ENCODE measurements at places on chromosomes 12 and 14. TPM values are rescaled to one million over a fixed set of nuclear protein-coding genes. Genes with fewer than 3 reads are reported as not detected.

RNF10 gene
- total RNA-seq: 110 TPM

OVCH1 gene
- not detected for total RNA-seq

KIF21A gene
- 3.8 TPM for total RNA-seq

PCK2 gene
- total RNA-seq: 24.3 TPM

TDRD9 gene
- total RNA-seq: 1.00 TPM

GYS2 gene
- not detected for total RNA-seq

SERPINA5 gene
- 0.15 TPM for total RNA-seq

PMEL gene
- not detected for total RNA-seq

RD3L gene
- total RNA-seq: not detected

DCN gene
- total RNA-seq: 0.44 TPM

GRIP1 gene
- total RNA-seq: not detected

NKX2-8 gene
- not detected for total RNA-seq

TAS2R46 gene
- total RNA-seq: 0.73 TPM

TMTC2 gene
- total RNA-seq: 6.9 TPM

P2RX2 gene
- total RNA-seq: not detected

TMEM260 gene
- total RNA-seq: 11.8 TPM

CLEC4A gene
- not detected for total RNA-seq

GLIPR1L1 gene
- not detected for total RNA-seq

C12orf60 gene
- 1.1 TPM for total RNA-seq

C12orf50 gene
- total RNA-seq: not detected

CELA1 gene
- not detected for total RNA-seq

IRAK3 gene
- total RNA-seq: 5.1 TPM

ENO2 gene
- 6.2 TPM for total RNA-seq

KRT3 gene
- total RNA-seq: not detected

BORCS5 gene
- total RNA-seq: 5.2 TPM

BIN2 gene
- not detected for total RNA-seq

CCDC197 gene
- total RNA-seq: not detected

SYNDIG1L gene
- total RNA-seq: not detected

SPRING1 gene
- total RNA-seq: 34.2 TPM

B4GALNT3 gene
- 0.13 TPM for total RNA-seq

GUCY2C gene
- total RNA-seq: not detected

CAMKK2 gene
- total RNA-seq: 46.2 TPM

METTL3 gene
- 53.6 TPM for total RNA-seq

KERA gene
- not detected for total RNA-seq

EGLN3 gene
- 0.30 TPM for total RNA-seq

PDE3A gene
- 1.1 TPM for total RNA-seq

COQ6 gene
- 13.9 TPM for total RNA-seq

TC2N gene
- 1.0 TPM for total RNA-seq

BATF gene
- 1.3 TPM for total RNA-seq

CYP27B1 gene
- 0.53 TPM for total RNA-seq

CCDC60 gene
- total RNA-seq: not detected

AQP6 gene
- not detected for total RNA-seq

DMAC2L gene
- total RNA-seq: 8.9 TPM

KRT7 gene
- 351 TPM for total RNA-seq

CHGA gene
- not detected for total RNA-seq

NEUROD4 gene
- total RNA-seq: not detected

SPTB gene
- not detected for total RNA-seq

C1QL4 gene
- not detected for total RNA-seq

IL31 gene
- not detected for total RNA-seq

TSPAN9 gene
- total RNA-seq: 30.2 TPM

PTHLH gene
- total RNA-seq: not detected

FAR2 gene
- 38.8 TPM for total RNA-seq

TAS2R42 gene
- not detected for total RNA-seq

ABCC9 gene
- 0.05 TPM for total RNA-seq

DAO gene
- total RNA-seq: not detected

KRT82 gene
- total RNA-seq: not detected

All from mammary microvascular endothelial cell (primary cell).